Ammon's horn (tissue), 1 donor: ENCODE measurements at places on chromosomes 3 and 15.

- DNase-seq: peak; percentile 58
Measured at GRCh38 chr3:5347486-5347885, 160.0 kb downstream of the EDEM1 start.

DNA sequence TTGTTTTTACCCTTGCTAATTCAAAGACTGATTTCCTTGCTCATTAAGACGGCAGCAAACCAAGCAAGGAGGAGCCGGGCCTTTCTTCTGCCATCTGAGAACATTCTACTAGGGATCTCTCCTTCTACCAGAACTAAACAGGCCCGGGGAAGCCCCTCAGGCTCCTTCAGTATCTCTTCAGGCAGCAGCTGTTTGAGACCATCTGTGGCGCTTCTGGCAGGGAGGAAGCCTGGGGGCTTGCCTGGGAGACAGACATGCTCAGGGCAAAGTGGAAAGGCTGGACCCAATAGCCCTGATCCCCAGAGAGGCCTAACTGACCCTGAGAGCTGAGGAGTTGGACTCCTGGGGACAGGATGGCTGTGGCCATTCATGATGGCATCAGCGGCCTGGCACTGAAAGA lies 67.9 kb downstream of the FEM1B start:
- DNase-seq: no peak

- DNase-seq: no peak
Measured at GRCh38 chr15:76935620-76936019, 4.1 kb downstream of the RCN2 start.

DNA sequence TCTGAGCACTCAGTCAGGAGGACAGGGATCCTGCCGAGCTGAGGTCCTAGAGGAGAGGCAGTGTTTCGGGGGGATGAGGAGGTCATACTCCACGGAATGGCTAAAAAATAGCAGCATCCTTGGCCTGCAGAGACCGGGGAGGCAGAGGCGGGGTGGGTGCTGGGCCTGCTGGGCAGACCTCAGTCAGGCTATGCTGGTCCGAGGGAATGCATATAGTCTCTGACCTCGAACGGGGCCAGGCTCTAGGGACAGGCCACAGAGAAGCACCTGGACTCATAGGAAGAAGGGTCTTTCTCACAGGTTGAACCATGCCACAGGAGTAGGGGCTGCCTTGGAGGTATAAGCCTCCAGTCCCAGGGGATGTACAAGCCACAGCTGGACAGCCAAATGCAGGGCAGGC lies 14.0 kb upstream of the SKIC8 start:
- DNase-seq: no peak

DNA sequence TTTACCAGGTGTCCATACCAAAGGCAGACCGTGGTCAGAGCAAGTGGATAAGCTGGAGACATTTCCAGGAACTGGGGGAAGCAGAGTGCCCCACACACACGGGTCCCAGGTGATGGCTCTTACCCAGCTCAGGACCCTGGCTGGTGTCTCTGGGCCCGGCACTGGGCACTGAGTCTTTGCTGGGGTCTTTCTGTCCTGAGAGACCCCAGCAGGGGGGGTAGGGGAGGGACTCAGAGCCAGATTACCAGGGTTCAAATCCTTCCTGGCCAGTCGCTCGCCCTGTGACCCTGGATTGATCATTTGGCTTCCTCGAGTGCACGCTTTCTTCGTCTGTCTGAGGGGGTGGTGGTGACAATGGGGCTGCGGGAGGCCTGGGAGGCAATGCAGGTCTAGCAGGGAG lies 95.7 kb downstream of the PLXNA1 start:
- no peak for DNase-seq

DNA sequence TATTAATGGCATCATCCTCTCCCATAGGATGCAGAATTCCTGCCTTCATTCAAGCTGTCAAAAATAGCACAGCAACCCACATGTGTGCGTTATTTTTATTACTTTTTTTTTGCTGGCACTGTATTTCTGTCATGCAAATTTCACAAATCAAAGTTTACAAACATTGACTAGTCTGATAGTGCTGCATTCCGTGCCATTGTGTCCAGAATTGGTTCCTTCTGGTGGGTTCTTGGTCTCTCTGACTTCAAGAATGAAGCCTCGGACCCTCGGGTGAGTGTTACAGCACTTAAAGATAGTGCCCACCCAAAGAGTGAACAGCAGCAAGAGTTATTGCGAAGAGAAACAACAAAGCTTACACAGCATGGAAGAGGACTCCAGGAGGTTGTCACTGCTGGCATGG lies 490.2 kb downstream of the GABRG3 start:
- no peak for DNase-seq

GRCh38 chr3:142019794-142020320 lies 129.5 kb downstream of the TFDP2 start:
- DNase-seq: no peak

- no peak for DNase-seq
Measured at GRCh38 chr3:66152336-66152735, 68.5 kb upstream of the SLC25A26 start.

GRCh38 chr3:37484884-37485559 lies 310.6 kb upstream of the LRRFIP2 start:
- DNase-seq: no peak

- DNase-seq: no peak
Measured at GRCh38 chr3:123275691-123276090, 73.9 kb downstream of the SEC22A start.

DNA sequence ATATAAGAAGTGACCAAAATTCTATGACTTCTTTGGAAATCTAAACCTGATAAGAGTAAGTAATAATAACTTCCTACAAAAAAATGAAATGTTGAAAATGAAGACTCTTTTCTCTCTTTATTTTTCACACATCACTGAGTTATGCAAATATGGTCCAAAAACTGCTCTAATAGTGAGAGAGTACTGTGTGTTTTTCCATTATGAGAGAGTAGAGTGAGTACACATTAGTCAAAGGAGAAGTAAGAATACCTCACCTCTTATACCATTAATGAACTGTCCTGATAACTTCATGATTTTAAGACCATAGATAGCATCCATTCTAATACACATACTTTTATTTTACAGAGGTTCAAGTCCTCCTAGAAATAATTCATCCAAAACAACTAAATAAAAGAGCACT lies 1310.2 kb downstream of the SI start:
- DNase-seq: no peak

GRCh38 chr3:47976135-47976732 lies 40.0 kb downstream of the MAP4 start:
- DNase-seq: no peak
